T-helper 22 cell (primary cell): ENCODE measurements at places on chromosomes 5 and 9.

DNA sequence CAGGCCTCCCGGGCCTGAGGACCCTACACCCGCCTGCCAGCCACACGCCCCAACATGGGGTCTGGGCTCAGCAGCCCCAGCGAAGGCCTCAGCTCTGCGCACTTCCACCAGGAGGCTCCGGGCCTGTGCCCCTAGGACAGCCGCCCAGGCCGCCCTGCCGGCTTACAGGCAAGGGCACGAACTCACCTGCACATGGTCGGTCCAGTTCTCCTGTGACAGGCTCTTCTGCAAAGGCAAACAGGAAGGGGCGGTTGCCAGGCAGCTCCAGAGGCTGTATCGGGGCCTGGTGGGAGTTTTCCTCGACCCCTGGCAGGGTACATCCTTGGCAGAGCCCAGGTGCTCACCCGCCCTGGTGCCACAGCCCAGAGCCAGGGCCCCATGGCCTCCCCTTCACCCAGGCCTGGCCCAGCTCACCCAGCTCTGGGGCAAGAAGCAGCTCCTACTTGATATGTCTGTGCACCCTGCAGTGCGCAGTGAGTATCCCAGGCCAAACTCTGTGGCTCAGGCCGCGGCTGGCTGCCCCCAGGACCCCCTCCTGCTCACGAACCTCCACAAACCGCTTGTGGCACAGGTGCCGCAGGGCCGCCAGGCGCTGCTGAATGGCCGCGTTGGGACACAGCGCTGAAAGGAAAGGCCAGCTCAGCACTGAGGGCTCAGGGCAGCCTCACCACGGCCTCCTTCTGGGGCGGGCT is 52.2 kb upstream of the NRARP start:
- DNase-seq: no peak

GRCh38 chr5:138953387-138954256 is 78.5 kb upstream of the LRRTM2 start:
- no peak for DNase-seq

GRCh38 chr5:150175536-150175935 is 9.0 kb downstream of the CDX1 start:
- no peak for DNase-seq

- DNase-seq: no peak
Measured at GRCh38 chr9:21966140-21966851, 27.9 kb downstream of the CDKN2A start.

DNA sequence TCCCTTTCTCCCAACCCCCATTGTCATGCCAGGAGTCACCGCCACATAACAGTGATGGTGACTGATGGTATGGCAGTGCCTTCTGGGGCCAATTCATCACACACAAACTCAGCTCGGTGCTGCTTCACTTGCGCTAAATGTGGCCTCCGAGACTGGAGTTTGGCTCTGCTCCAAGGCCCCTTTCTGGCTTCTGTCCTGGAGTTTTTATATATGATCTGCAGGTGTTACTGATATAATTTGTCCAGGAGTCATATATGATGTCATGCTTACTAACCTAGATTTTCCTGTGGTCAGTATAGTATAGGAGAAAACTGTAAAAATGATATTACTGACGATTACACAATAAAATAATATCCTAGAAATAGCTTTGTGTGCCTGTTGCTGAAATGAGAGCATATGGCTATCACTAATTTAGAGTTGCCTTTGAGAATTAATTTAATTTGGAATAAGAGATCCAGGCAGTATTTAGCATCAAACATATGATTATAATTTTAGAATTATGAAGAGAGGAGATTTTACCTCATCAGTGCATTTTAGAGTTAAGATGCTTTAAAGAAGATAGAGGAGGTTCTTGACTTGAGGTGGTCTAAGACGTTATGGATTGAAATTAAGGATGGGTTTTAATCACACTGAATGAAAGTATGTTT is 334.1 kb upstream of the CD180 start:
- DNase-seq: no peak

DNA sequence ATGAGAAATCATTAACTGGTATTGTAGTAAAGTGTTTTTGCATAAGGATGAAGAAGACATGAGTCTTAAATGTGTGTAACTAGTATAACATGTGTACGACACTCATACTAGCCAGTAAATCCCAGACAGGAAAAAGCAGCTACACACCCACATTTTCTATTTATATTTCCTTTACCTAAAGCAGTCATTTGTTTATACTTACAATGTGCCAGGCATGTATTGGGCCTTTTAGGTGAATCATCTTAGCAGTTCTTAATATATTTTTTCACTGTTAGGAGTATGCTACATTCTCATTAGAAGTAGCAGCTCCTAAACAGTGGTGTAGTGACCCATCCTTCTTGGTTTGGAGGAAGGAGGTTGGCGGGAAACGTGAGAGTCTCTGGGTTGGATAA is 55.8 kb upstream of the TMC1 start:
- DNase-seq: no peak
